ENCODE measurements at places on chromosomes 11 and 22.

DNA sequence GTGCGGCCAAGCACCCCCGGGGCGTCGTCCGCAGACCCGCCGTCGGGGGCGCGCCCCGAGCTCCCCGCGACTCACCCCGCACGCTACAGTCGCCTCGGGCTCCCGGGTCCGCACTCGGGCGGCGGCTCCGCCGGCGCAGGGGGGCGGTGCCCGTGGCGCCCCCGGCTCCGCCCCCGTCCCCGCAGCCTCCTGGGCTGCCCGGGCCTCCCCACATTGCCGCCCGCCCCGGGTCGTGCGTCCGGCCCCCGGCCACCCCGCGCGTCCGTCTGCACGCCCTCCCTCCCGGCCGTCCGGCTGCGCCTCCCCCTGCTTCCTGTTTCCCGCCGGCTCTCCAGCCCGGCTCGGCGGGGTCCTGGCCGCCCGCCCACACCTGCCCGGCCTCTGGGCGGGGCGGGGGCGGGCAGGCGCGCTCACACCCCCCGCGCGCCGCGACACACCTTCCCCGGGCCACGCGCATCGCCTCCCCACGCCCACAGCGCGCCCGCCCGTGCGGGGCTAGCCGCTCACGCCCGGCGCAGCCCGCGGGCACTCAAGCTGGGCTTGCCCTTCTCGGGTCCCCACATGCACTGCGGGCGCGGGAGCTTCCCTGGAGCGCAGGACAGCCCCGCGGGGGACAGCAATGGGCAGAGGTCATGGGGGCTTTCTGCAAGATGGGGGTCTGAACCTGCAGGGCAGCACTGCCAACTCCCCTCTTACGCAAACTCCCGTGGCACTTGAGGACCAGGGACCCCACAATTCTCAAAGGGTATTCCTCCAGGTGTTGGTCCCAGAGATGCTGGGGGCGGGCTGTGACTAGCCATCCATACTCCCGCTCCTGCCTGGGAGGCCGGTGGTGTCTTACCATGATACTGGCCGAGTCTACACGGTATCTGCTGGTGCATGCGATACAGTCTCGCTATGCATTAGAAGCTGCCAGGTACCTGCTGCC lies at the start of gene CARD10:
Gene CARD10, minus strand, starts transcription at position 148 of the 928 bp plus-strand sequence. CDS start 215 bp downstream, outside the sequence.
- DNase-seq, result no peak

GRCh38 chr22:39727541-39727940 lies 157.0 kb downstream of the CACNA1I start:
- DNase-seq, result no peak

GRCh38 chr11:8328231-8328794 lies 64.6 kb upstream of the LMO1 start:
- DNase-seq, result no peak

DNA sequence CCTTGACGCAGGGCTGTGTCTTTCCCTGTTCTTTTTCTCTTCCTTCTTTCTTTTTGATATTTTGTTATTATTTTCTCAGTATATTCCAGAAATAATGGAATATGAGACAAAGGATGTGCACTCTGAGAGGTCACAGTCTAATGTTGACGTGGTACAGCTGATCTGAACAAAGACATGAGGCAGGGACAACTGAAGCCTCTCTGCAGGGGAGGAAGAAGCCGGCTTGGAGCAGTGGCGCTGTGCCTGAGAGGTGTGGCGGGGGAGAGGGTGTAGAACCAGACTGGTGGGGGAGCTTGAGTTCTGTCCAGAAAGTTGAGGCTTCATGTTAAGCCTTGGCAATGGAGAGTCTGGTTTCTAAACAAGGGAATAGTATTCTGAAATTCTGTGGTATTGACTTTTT lies 34.7 kb downstream of the ADAMTS15 start:
- no peak for DNase-seq

DNA sequence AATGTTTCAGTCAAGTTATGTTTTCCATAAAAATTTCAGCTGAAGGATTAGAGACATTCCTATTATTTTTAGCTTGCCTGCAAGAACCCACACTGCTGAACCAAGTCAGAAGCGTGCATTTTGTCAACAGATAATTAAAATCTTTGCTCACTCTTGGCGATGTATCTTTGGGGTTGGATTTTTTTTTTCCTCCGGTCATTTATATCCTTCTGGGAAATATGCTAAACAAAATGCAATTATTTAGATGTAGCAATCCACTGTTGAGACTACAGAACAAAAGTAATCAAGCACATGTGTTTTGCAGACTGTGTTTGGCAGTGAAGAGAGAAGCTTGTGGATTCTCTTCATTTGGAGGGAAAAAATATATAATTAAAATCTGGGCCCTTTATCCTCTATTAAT lies 15.3 kb upstream of the NELL1 start:
- DNase-seq, result no peak

GRCh38 chr11:94924171-94924572 lies 49.2 kb downstream of the CWC15 start:
- no peak for DNase-seq

DNA sequence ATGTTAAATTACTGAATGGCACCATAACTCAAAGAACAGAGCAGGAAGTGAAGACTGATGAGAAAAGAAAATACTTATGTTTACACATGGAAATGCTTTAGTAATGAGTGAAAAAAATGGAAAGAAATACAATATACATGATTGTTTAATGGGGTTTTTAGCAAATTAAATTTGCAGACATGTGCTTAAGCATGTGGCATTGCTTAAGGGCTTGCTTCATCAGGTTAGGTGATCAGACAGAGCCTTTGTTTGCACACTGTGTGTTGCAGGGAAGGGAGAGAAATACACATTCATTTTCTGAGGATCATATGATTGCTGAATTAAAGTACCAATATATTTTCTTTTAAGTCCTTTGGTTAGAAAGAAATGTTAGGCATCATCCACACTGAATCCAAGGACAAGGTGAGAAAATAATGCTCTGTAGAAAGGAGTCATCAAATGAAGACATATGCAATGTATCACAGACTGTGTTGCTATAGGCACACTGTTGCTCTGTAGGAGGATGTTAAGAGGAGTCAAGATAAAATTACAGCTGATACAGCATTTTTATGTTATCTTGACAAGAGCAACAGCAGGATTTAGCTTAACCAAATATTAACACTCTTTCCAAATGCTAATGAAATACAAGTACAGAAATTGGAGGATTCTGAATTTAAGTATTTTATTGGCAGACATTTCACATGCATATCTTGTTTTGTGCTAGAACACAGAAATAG lies 23.4 kb upstream of the ARHGAP20 start:
- DNase-seq, result no peak

DNA sequence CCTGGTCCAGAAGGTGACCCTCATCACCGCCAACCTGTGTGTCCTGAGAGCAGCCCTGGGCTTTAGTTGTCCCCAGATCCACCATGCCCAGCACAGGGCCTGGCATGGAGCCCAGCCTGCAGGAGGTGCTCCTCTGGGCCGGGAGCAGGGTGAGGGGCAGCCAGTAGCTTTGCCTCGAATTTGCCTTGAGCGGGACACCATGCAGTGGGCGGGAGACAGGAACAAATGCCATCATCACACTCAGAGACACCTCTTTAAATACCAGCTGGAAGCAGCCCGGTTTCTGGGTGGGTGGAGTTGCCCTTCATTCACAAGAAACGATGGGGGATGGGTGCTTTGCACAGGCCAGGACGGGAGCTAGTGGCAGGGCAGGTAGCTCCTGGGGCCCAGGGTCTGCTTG lies 19.3 kb downstream of the FLRT1 start:
- DNase-seq, result no peak

DNA sequence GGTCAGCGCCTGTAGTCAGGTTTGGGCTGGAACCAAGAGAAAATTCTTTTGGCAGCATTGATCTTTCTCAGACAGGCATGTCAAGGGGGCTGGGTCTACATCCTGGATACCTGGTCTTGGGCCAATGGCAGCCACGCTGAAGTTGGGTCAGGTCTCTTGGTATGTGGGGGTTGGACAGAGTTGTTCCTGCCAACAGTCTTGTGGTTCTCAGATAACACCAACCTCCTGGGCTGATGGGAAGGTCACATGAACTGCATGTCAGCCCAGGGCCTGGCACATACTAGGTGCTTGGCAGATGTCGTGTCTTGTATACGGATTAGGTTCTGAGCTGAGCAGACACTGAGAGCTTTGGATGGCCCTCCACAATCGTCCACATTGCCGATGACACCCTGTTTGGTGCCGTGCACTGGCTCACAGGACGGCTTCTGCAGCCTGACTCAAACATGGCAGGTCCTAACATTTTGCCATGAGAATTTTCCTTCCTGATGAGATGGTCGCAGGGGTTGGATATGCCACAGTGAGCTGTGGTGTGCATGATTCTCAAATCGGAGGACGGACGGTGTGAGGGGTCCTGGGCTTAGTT lies 42.0 kb downstream of the FBLN1 start:
- no peak for DNase-seq

GRCh38 chr11:121140369-121140768 lies 39.3 kb downstream of the TECTA start:
- no peak for DNase-seq

DNA sequence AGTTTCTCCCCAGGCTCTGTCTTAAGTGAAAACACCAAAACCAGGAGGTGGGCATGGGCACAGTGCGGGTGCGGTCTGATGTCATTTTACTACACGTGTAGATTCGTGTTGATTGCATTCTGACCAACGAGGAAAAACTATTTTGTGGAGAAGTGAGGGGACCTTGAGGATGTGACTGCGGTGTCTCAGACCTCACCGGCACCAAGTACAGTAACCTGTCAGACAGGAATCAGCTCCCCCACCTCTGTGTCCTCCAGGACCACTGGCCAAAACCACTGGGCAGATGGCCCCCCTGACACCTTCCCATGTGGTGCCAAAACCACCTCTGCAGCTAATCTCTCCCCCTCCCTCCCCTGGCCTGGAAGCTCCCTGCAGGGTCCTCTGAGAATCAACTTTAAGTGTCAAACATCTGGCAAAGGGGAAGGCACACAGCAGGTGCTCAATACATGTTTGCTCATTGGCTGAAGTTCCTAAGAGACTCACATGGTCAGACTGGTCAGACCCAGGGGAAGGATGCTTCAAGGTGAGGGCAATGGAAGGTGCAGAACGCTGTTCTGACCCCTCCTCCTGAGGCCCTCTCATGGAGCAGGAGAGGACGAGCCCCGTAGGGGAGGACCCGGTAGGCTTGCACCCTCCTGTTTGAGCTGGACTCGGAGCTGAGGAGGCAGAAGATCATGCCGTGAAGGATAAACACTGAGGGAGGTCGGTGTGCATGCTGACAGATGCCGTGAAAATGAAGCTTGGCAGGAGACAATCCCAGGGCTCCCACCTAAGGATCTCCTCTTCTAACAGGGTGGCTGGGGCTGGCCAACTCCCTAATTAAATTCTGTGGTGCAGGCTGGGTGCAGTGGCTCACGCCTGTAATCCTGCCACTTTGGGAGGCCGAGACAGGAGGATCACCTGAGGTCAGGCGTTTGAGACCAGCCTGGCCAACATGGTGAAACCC lies 129.9 kb downstream of the MPPED1 start:
- no peak for DNase-seq

DNA sequence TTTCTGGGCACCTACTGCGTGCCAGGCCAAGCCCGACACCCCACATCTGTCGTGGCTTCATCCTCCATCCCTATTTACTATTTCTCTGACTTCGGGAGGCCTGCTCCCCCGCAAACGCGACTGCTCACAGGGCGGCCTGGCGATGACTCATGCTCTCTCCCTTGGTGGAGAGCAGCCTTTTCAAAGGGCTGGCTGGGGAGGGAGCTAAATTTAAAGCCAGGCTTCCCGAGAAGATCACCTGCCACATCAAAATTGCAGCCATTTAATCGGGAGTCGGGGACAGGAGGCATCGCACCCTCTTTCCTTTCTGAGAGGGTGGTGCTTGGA lies 24.9 kb upstream of the SHISAL1 start:
- no peak for DNase-seq

DNA sequence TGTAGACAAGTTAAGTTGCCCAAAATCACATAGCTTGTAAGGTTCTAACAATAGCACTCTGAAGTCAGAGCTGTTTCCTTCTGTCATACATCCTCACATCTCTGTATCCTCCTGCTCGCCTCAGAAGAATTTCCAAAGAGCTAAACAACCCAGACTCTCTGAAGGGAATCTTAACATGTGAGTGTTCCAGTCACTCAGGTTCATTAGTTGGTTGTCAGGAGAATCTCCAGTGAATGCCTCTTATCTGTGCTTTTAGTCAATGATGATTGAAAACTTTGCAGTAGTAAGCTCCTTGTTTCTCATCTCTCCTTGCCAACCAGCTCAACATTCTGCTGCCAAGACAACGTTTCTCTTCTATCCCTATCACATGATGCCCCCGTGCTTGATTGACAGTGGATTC lies 195.5 kb downstream of the C11orf91 start:
- DNase-seq, result no peak

DNA sequence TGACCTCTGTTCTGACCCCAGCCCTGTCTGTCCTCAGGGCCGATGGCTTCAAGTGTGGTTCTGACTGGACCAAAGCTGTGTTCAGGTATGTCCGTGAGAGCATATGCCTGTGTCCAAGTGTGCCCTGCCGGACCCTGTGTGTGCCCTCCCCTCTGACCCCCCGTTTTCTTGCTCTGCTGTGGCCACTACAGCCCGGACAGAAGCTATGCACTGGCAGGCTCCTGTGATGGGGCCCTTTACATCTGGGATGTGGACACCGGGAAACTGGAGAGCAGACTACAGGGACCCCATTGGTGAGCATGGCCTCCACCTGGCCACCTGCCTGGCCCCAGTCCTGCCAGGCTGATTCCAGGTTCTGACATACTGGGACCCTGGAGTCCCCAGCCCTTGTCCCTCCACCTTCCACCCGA lies 14.5 kb downstream of the ATG16L2 start:
- DNase-seq, result no peak

- DNase-seq, result no peak
These were observed 97.3 kb downstream of the PDHX start for GRCh38 chr11:35013514-35014233.

GRCh38 chr11:109432105-109432504 lies 10.1 kb downstream of the C11orf87 start:
- DNase-seq, result no peak

DNA sequence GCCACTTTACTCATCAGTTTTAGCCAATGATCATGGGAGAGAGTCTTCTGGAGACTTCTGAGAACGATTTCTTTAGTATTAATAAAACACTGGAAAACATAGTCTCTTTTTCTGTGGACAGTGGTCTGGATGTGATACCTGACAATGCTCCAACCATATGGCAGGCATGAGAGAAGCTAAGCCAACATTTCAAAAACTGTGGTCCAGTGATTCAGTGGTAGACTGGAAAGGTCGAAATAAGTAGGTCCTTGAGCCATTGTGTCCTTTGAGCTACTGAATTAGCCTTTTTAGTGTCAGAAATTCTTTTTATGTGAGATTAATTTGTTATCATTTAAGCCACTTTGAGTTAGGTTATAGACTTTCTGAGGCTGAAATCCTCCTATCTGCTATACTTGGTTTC lies 197.7 kb upstream of the CTSC start:
- no peak for DNase-seq

Data from stimulated activated CD8-positive, alpha-beta memory T cell treated with anti-CD3 and anti-CD28 coated beads, Interleukin-4, amount 100 ng/mL, for 1 hour (primary cell).